ENCODE measurements at places on chromosomes 4 and X.
A peak's percentile ranks its signal among the peaks of the same experiment; 100 is the strongest.

- DNase-seq = no peak
These were observed 317.1 kb upstream of the PABPC4L start for GRCh38 chr4:134518574-134519217.

- no peak for DNase-seq
These were observed 30.9 kb downstream of the HTT-AS start for GRCh38 chr4:3043282-3044020.

DNA sequence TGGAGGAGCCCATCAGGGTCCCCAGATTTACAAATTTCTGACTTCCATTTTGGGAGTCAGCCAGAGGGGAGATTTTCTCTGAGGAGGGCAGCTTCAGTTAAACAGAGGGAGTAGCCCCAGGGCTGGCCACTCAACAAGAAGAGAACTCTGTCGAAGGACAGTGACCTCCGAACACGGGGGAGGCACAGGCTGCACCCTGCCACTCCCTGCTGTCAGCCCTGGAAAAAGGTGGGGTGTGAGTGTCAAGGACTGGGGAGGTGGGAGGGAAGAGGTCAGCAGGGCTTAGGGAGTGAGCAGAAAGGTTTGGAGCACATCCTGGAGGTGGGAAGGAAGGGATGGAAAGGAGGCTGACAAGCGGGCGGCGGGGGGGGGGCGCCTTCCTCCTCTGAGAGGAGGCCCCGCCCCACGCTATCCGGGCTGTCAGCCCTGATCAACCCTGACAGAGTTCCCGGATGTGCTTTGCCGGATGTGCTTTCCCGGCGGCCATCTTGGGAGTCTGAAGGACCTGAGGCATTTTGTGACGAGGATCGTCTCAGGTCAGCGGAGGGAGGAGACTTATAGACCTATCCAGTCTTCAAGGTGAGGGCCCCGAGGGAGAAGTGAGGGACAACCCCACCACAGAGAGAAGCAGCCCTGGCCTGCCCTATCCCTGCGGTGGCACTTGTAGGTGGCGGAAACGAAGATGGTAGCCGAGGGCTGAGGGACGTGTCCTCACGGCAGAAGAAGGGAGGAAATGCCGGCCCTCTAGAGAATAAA lies at the start of gene MAGEC1:
TSS of gene MAGEC1 (plus strand) at position 495 of the 756 bp plus-strand sequence. CDS start 1,179 bp downstream, outside the sequence.
- DNase-seq = no peak

DNA sequence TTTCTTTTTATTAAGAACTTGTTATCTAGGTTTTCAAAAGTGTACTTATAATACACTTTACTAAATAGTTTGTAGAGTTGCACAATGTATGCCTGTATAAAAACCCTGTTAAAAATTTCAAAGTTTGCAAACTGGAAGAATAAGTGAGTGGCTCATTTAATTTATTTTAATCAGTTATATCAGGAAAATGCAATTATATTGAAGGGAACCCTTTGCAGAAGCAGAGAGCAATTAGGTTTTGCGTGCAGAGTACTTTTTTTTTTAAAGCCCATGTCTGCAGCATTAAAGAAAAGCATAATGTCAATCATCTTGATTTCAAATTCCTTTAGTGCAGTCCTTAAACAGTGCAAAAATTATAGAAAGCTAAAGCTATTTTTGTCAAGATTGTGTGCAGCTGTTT lies 271.3 kb upstream of the LDB2 start:
- no peak for DNase-seq

- DNase-seq = no peak
These were observed 7.6 kb upstream of the DUSP9 start for GRCh38 chrX:153639177-153640044.

GRCh38 chrX:9676738-9677097 lies 88.9 kb downstream of the GPR143 start:
- DNase-seq = no peak

GRCh38 chrX:85111347-85111746 lies 107.7 kb downstream of the APOOL start:
- DNase-seq = no peak

GRCh38 chr4:174265916-174266315 lies 17.6 kb downstream of the FBXO8 start:
- no peak for DNase-seq

- no peak for DNase-seq
These were observed 204.9 kb downstream of the SMARCA1 start for GRCh38 chrX:129318375-129318774.

DNA sequence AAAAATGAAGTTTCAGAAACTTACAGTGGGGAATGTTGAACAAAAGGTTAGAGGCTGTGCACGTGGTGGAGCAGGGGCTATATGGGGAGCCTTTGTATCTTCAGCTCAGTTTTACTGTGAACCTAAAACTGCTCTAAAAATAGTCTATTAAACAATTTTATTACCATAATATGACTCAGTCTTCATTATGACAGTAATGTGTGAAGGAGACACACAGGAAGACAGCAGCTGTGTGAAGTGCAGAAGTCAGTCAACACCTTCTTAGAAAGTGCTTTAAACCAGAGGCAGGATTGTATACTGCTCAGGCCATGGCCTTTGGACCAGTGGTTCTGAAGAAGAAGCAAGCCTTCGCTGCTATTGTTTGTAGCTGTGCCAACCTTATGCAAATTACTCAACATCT lies 89.7 kb downstream of the ARHGAP10 start:
- DNase-seq = no peak

DNA sequence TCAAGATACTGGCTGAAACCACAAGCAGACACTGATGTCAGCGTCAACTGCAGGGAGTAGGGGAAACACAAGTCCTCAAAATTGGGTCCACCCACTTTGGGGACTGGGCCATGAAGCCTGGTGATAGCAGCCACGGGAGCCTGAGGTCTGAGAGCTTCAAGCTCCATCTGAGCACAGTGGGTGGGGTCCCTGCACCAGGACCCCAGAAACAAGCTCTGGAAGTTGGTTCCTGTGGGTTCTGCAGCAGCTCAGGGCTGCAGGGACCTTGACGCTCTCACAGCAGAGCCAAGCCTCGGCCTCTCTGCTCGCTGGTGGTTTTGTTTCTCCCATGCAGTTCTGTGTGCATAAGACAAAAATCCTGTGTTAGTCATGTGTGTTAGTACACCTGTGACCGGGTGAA lies 54.5 kb downstream of the CPLX1 start:
- no peak for DNase-seq

- no peak for DNase-seq
These were observed 46.6 kb downstream of the ADAMTS3 start for GRCh38 chr4:72522440-72522839.

GRCh38 chr4:5185551-5185950 lies 134.3 kb downstream of the STK32B start:
- no peak for DNase-seq

DNA sequence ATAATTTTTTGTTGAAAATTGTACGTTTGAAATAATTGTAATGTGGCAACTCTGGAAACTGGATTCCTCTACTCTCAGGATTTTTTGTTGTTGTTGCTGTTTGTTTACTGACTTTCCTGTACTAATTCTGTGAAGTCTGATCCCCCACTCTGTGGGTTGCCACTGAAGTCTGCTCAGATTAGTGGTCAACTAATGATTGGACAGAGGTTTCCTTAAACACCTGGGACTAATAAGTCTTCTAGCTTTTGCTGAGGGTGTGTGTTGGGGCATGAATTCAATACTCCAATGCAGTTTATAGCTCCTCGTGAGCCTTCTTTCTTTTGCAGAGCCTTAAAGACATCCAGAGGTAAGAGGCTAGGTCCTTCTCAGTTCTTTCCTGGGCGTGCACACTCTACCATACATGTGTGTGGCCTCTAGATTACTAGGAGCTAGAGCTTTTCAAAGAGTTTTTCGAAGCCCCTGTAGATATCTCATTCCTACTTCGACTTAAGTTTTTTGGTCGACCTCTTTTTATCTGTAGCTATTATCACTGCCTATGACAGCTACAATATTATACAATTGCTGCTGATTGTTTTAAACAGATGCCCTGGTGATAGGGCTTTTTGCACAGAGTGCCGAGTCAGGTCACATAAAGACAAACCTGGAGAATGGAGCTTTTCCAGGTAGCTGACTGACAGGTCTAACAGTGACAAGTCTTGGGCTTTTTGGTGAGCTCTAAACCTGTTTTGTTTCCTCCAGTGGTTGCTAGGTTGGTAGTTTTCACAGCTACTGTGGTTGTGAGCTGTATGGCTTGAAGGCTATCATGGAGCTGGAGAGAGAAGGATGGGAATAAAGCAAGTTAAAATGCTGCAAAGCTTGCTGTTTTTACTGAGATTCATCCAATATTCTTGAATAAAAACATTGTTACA lies 34.0 kb downstream of the BMP2K start:
- no peak for DNase-seq

DNA sequence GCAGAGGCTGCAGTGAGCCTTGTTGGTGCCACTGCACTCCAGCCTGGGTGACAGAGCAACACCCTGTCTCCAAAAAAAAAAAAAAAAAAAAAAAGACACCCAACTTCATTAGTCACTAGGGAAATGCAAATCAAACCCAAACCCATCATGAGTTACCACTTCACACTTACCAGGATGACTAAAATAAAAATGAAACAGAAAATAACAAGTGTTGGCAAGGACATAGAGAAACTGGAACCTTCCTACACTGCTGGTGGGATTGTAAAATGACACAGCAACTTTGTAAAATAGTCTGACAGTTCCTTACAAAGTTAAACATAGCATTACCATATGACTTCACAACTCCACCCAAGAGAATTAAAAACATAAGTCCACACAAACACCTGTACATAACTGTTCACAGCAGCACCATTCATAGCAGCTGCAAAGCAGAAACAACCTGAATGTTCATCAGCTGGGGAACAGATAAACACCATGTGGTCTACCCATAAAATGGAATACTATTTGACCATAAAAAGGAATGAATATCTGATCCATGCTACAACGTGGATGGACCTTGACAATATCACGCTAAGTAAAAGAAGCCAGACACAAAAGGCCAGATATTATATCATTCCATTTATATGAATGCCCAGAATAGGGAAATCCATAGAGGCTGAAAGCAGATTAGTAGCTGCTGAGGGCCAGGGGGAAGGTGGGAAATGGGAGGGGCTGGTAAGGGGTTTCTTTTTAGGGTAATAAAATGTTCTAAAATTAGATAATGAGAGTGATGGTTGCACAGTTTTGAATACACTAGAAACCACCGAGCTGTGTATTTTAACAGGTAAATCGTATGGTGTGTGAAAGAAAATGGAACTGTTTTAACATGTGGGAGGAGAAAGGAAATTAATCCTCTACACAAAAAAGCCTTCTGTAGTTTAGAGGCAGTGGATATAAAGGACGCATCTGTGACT lies 18.3 kb downstream of the CD99L2 start:
- DNase-seq = no peak

GRCh38 chr4:17241835-17242234 lies 270.1 kb downstream of the QDPR start:
- DNase-seq = no peak

GRCh38 chr4:23979534-23979933 lies 89.7 kb upstream of the PPARGC1A start:
- no peak for DNase-seq

DNA sequence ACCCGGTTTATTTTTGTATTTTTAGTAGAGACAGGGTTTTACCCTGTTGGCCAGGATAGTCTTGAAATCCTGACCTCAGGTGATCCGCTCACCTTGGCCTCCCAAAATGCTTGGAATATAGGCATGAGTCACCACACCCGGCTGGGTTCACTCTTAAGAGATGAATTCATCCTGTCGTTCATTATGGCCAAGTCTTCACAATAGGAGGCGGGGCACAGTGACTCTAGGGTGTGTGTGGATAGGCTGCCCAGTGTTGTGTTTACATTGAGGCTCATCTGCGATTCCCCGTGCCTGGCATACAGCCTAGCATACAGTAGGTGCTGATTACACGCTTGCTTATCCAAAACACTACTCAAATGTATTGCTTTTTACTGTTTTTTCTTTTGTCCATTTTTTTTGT lies 41.3 kb upstream of the IGFBP7 start:
- no peak for DNase-seq

- DNase-seq = peak; percentile 33
These were observed 50.2 kb downstream of the LEF1 start for GRCh38 chr4:108118505-108118904.

DNA sequence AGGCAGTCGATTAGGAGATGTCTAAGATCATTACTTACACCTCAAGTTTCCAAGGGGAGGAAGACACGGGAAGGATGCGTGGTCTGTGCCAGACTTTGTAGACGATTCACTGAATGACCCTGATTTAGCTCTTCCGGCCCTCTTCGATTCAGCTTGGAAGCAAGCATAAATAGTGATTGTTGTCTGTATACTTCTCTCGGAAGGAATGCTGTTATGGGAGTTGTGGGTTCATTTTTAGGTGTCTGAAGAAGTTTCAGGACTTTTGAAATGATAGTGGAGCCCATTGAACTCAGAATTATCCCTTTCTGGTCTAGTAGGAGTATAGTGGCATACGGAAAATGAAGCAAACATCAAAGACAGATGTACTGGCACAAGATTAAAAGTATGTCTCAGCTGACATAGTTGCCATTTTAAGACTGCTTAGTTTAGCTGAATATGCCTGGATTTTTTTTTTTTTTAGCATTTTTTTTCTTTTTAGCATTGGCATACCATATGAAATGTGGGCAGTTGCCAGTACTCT lies 1.0 kb upstream of the ANKRD17 start:
- peak; percentile 21 for DNase-seq

- no peak for DNase-seq
These were observed 67.1 kb upstream of the MYOZ2 start for GRCh38 chr4:119068529-119068962.

- DNase-seq = no peak
These were observed 115.7 kb upstream of the LSM6 start for GRCh38 chr4:146059865-146060264.

GRCh38 chr4:74964311-74964710 lies 31.4 kb downstream of the PARM1 start:
- DNase-seq = no peak

GRCh38 chr4:906339-907102 lies 25.6 kb downstream of the GAK start:
- no peak for DNase-seq

- DNase-seq = no peak
These were observed 522.9 kb upstream of the SLIT2 start for GRCh38 chr4:19728773-19729172.

DNA sequence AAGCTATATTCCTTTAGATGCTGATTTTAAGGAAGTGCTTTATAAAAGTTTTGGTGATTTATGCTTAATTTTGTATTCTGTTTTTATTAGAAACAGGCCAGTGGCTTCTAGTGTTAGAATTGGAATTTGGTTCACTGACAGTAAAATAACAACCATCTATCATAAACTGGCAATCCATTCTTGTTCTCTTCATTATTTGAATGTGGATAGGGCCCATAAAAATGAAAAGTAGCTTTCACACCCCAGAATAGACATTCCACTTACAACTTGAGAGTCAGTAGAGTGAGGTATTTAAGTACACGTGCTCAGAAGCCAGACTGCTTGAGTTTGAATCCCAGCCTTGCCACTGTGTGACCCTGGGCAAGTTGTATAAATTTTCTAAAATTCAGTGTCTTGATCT lies 232.4 kb upstream of the CTSO start:
- no peak for DNase-seq

- DNase-seq = no peak
These were observed 235.9 kb upstream of the DMD start for GRCh38 chrX:33447285-33447684.

DNA sequence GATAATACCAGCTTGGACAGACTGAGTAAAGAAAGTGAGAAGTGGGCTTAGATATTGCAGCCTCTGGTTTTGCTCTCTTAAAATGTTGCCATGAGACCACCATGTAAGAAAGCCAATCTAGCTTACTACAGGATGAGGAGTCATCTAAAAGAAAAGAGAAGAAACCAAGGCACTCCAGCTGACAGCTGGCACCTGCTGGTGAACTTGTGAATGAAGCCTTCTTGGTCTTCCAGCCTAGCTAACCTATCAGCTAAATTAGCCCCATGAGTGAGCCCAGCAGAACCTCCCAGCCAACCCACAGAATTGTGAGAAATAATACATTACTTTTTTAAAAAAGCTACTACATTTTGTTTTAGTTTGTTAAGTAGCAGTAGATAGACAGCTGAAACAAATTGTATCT lies 154.5 kb upstream of the QRFPR start:
- DNase-seq = no peak

GRCh38 chr4:128385683-128386304 lies 98.2 kb upstream of the PGRMC2 start:
- DNase-seq = no peak
